ENCODE measurements at places on chromosomes 13 and 19. TPM values are rescaled to one million over a fixed set of nuclear protein-coding genes. Genes with fewer than 3 reads are reported as not detected.
A peak's percentile ranks its signal among the peaks of the same experiment; 100 is the strongest.

The IGFL3 gene
- not detected for total RNA-seq

The SOX1 gene
- not detected for total RNA-seq

The NMRK2 gene
- not detected for total RNA-seq

- no peaks in the 10 kb centered on the region for H3K4me1 ChIP-seq
- no peak overlapping the region for H3K27ac ChIP-seq
- H3K36me3 ChIP-seq = no peaks in the 10 kb centered on the region
- H3K27me3 ChIP-seq = peaks cover 22% of the 10 kb centered on the region
- H3K4me3 ChIP-seq = no peak overlapping the region
Measured at GRCh38 chr19:48297975-48298374, 27.4 kb upstream of the EMP3 start.

GRCh38 chr19:43700395-43701000 is 15.4 kb upstream of the IRGC start:
- H3K4me1 ChIP-seq = peaks cover 51% of the 10 kb centered on the region
- no peak for DNase-seq
- H3K27me3 ChIP-seq = no peaks in the 10 kb centered on the region
- H3K4me3 ChIP-seq = peak overlapping the region; percentile 65
- H3K27ac ChIP-seq = peak overlapping the region; percentile 94
- H3K36me3 ChIP-seq = peaks cover 19% of the 10 kb centered on the region

The IQCN gene
- total RNA-seq = 1.6 TPM

The KLK15 gene
- not detected for total RNA-seq

GRCh38 chr13:75250526-75251178 is 231.3 kb downstream of the TBC1D4 start:
- H3K36me3 ChIP-seq = no peaks in the 10 kb centered on the region
- H3K27ac ChIP-seq = no peak overlapping the region
- no peaks in the 10 kb centered on the region for H3K4me1 ChIP-seq
- DNase-seq = no peak
- H3K27me3 ChIP-seq = no peaks in the 10 kb centered on the region

DNA sequence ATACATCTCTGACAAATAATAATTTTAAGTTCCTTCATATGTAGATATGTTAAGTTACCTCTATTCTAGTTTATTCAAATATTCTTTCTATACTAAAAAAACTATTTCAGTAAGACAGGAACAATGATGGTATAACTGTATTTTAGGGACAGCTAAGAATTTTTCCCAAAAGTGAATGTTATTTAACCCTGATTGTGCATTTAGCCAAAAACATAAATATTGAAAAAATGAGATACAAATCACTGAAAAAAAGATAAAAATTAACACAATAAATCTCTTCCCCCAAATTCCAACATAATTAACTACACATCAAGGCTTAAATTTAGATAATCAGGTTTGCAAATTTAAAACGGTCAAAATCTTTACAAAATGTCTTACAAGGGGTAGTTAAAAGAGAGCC is 58.1 kb downstream of the KCNRG start:
- peaks cover 7% of the 10 kb centered on the region for H3K4me1 ChIP-seq
- no peak overlapping the region for H3K4me3 ChIP-seq
- peaks cover 9% of the 10 kb centered on the region for H3K36me3 ChIP-seq
- DNase-seq = no peak

GRCh38 chr13:93775507-93776108 is 549.0 kb downstream of the GPC6 start:
- no peak overlapping the region for H3K27ac ChIP-seq
- H3K4me3 ChIP-seq = no peak overlapping the region
- H3K36me3 ChIP-seq = no peaks in the 10 kb centered on the region
- no peaks in the 10 kb centered on the region for H3K27me3 ChIP-seq

The ZNF729 gene
- total RNA-seq = not detected

DNA sequence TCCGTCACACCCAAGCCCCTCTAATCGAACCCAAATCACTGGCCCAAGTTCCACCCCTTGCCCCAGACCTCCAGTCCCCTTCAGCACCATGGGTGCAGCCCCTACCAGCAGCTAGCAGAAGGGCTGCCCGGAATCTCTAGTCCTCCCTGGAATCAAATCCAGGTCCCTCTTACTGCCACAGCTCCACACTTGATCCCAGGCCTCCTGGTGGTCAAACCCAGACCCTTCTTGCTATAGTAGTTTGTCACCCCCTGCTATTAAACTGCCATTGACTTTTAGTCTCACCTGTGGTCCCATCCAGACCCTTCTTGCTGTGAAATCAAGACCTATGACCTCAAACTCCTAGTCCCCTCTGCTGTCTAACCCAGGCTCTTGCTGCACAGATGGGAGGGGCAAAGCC is 8.7 kb downstream of the HIPK4 start:
- H3K27me3 ChIP-seq = peaks cover 16% of the 10 kb centered on the region
- H3K4me3 ChIP-seq = no peak overlapping the region
- no peaks in the 10 kb centered on the region for H3K36me3 ChIP-seq
- H3K4me1 ChIP-seq = no peaks in the 10 kb centered on the region
- DNase-seq = no peak
- no peak overlapping the region for H3K27ac ChIP-seq

DNA sequence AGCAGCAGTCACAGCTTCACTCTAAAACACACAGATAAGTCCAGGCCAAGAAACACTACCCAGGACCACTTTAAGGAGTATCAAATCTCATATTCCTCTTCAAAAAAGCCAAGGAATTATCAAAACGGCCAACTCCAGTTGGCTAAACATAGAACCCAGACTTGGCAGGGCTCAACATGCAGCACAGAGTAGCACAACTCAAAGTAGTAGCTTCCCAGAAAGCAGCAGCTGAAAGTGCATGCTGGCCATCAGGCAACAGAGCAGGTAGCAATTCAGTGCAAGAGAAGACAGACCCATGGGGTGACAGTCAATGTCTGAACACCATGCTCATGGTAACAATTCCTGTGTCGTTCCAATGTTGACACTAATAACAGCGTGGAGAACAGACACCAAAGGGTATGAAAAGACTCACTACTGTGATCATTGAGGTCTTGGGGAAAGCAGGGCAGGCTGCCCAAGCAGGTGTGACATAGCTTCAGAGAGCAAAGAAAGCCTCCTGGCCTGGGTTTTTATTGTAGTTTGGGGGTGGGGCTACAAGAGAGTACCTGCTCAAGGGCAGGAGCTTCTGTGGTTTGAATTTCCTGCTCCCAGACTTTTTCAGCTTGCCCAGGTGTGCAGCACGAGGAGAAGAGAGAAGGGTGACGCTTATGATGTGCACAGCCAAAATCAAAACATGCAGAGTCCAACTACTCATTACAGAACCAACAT is 6.2 kb downstream of the ZNF709 start:
- no peak overlapping the region for H3K4me3 ChIP-seq
- no peaks in the 10 kb centered on the region for H3K36me3 ChIP-seq
- H3K27ac ChIP-seq = no peak overlapping the region
- no peaks in the 10 kb centered on the region for H3K4me1 ChIP-seq

DNA sequence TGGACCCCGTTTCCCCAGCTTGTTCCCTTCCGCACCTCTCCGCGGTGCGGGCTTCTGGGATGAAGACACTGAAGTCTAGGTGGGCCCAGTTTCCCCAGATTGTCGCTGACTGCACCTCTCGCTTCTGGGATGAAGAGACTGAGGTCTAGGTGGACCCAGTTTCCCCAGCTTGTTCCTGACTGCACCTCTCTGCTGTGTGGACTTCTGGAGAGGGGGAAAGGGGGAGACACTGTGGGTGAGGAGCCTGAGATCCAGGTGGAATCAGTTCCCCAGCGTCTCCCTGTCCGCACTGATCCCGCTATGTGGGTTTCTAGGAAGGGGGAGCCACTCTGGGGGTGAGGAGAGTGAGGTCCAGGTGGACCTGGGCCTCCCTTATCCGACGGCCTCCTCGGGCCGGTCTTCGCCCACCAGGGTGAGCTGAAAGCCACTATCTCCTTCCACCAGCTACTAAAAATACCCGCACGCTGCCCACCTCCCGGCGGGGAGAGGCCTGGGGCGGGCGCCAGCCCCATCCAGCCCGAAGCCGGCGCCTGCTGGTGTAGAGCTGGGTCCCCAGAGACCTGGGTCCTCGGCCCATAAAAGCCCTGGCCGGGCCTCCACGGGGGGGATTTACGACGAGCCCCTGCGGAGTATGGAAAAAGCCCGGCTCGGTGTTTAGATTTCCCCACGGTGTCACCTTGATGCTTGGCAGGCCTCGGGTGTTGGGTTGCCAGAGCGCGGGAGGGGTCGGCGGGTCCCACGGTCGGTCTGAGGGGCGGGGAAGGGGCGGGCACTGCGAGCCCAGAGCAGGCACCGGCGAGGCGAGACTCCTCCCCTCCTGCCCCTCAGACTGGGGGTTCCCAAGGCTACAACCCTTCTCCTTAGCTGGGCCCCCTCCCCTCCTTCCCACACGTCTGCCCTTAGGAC is 10.6 kb downstream of the FUT6 start:
- H3K36me3 ChIP-seq = peaks cover 12% of the 10 kb centered on the region
- H3K4me1 ChIP-seq = no peaks in the 10 kb centered on the region
- H3K27me3 ChIP-seq = no peaks in the 10 kb centered on the region
- peak overlapping the region; percentile 72 for H3K4me3 ChIP-seq
- no peak overlapping the region for H3K27ac ChIP-seq

DNA sequence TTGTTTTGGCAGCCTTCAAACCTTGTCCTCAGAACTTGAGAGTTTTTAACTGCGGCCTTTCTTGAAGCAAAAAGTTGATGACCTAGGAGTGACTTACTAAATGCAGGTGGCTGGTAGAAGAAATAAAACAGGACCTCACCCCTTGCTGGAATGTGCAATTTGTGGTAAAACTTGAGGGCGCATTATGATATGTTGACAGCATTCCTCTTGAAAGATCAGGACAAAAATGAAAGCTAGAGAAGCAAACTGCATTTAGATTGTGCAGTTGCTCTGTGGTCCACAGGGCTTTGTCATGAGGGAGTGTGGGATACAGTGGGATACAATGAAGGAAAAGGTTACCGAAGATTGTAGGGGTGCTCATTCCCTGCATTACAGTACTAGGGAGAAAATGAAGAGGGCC is 504.2 kb downstream of the GPC6 start:
- no peak overlapping the region for H3K27ac ChIP-seq
- H3K36me3 ChIP-seq = no peaks in the 10 kb centered on the region
- H3K27me3 ChIP-seq = no peaks in the 10 kb centered on the region
- H3K4me1 ChIP-seq = no peaks in the 10 kb centered on the region
- no peak overlapping the region for H3K4me3 ChIP-seq

DNA sequence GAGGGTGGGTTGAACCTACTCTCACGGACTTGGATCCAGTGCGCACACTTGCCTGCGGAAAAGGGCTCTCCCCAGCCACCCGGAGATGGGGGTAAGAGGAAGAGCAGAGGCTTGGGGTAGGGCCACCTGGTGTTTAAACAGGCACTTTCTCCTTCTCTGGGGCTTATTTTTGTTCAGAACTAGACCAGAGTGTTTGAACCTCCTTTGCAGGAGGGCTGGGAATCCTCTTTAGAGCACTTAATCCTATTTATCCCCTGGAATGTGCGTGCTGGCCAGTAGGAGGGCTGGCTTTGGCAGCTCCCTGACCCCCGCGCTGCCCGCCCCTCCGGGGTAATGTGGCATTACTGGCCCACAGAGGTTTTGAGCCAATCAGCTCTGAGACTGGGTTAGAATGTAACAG is 2.0 kb downstream of the RGS9BP start:
- H3K36me3 ChIP-seq = peaks cover 27% of the 10 kb centered on the region
- peaks cover 25% of the 10 kb centered on the region for H3K27me3 ChIP-seq
- no peak overlapping the region for H3K27ac ChIP-seq
- no peak for DNase-seq

The SLC8A2 gene
- 0.33 TPM for total RNA-seq

DNA sequence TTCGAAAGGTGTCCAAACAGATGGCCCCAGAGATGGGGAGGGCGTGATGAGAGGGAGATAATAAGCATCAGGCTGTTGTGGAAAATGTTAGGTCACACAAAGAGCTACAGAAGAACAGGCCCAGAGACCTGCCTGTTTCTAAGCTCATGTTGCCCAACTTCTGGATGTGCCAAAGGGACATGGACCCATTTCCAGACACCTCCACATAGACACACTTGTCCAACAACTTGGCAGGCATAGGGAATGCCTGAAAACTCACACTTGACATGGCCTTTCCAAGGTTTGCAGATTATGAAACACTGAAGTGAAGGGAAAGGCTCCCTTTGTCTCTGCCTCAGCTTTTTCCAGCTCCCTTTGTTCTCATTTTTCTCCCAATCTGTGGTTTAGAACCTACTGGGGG is 43.5 kb upstream of the CYP2B6 start:
- no peak for DNase-seq
- no peaks in the 10 kb centered on the region for H3K4me1 ChIP-seq
- no peaks in the 10 kb centered on the region for H3K36me3 ChIP-seq
- no peak overlapping the region for H3K27ac ChIP-seq
- peaks cover 23% of the 10 kb centered on the region for H3K27me3 ChIP-seq

The DOCK9 gene
- 26.2 TPM for total RNA-seq

The OR7A5 gene
- total RNA-seq = not detected

DNA sequence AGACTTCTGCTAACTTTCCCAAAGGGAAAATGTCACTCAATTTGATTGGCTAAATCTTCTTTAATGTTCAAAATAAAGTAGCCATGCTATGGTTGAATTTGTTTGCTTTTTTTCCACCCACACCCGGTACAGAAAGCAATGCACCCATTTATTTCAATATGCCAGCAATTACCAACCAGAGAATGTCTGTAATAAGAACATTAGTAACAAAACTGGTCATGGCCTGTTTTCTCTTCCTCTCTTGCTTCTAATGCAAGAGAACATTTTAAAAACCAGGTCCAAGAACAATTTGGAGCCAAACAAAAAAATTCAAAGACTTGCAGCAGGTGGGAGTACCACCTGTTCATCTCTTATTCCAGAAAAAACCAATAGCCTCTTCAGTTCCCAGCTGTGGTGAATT is 1108.8 kb upstream of the PCDH20 start:
- no peaks in the 10 kb centered on the region for H3K36me3 ChIP-seq
- no peak for DNase-seq
- no peaks in the 10 kb centered on the region for H3K27me3 ChIP-seq
- no peak overlapping the region for H3K4me3 ChIP-seq
- no peak overlapping the region for H3K27ac ChIP-seq

- H3K4me3 ChIP-seq = peak overlapping the region; percentile 93
- H3K4me1 ChIP-seq = peaks cover 17% of the 10 kb centered on the region
- H3K27ac ChIP-seq = peak overlapping the region; percentile 61
- no peak for DNase-seq
- peaks cover 20% of the 10 kb centered on the region for H3K36me3 ChIP-seq
Measured at GRCh38 chr13:36819739-36820090, 693 bp downstream of the RFXAP start.

DNA sequence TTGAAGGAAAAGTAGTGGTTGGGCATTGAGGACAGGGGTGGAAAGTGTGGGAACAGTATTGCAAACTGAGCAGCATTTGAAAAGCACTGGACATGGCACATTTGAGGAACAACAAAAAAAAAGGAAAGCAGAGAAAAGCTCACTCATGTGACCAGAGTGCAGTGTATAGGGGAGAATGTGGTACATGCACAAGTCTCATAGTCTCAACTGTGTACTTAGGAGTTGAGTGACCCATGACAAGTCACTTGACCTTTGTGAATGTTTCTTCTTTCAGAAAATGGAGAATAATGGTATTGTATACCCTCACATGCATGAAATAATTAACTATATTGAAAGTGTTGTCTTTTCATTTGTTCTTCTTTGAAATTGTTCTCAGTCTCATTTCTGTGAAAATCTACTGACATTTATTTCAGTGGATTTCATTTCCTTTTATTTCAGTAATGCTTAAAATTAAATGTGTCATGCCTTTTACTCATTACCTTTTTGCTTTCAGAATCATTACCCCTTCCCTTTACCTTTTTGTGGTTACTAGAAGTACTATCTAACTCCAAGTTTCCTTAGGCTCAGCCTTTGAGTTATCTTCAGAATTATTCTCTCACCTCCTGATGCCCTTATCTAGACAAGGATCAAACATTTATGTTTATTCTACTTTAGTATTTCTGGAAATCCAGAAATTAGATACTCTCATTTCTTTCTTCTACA is 79.1 kb upstream of the MLNR start:
- no peak overlapping the region for H3K27ac ChIP-seq
- DNase-seq = no peak

- H3K4me1 ChIP-seq = peaks cover 10% of the 10 kb centered on the region
- DNase-seq = peak; percentile 47
- peaks cover 14% of the 10 kb centered on the region for H3K36me3 ChIP-seq
Measured at GRCh38 chr19:13215572-13216380, 65.6 kb downstream of the IER2 start.

The MYO1F gene
- total RNA-seq = not detected

The TMEM59L gene
- not detected for total RNA-seq

Data from Calu3 (cell line).